ENCODE measurements at places on chromosomes 3 and 15.

DNA sequence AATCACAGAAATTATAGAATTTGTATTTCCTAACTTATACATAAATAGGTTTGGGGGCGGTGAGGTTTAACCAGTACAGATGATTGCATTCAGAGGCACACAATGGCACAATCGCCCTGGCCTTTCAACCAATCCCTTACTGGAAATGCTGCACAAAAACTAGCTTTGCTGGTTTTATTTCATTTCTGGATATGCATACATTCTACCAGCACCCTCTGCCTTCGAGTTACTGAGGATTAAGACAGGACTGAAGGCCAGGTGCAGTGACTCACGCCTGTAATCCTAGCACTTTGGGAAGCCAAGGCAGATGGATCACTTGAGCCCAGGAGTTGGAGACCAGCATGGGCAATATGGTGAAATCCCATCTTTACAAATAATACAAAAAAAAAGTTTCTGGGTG is 336.1 kb downstream of the ARRDC4 start:
- no peak for DNase-seq

GRCh38 chr15:74428442-74428787 is 5.3 kb downstream of the SEMA7A start:
- no peak for DNase-seq

DNA sequence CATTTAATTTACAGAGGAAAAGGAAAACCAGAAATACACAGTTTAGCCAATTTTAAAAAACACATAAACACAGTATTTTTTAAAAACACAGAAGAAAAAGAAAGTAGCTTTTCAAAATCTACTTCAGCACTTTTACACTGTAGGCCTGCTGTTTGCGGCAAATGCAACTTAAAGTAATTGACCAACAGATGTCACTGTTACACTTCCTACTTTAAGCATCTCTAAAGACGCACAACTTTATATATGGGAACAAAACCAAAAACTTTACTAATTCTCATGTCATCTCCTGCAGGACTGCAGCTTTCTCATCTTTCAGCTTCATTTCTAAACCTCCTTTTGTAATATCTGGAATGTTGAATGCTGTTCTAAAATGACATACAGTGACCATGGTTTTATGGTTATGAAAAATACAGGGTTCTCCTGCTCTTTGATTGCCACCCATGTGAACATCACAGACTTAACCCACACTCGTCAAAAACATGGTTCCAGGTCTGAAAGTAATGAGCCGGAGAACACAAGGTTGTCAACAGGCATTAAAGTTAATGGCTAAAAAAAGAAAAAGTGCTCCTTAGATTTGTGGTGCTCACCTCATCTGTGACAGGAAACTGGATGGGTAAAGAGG is 107.9 kb downstream of the FMN1 start:
- DNase-seq: no peak

GRCh38 chr3:86654806-86655460 is 336.0 kb downstream of the VGLL3 start:
- no peak for DNase-seq

- DNase-seq: no peak
Observed at GRCh38 chr3:14425581-14426304, 23.3 kb downstream of the SLC6A6 start.

DNA sequence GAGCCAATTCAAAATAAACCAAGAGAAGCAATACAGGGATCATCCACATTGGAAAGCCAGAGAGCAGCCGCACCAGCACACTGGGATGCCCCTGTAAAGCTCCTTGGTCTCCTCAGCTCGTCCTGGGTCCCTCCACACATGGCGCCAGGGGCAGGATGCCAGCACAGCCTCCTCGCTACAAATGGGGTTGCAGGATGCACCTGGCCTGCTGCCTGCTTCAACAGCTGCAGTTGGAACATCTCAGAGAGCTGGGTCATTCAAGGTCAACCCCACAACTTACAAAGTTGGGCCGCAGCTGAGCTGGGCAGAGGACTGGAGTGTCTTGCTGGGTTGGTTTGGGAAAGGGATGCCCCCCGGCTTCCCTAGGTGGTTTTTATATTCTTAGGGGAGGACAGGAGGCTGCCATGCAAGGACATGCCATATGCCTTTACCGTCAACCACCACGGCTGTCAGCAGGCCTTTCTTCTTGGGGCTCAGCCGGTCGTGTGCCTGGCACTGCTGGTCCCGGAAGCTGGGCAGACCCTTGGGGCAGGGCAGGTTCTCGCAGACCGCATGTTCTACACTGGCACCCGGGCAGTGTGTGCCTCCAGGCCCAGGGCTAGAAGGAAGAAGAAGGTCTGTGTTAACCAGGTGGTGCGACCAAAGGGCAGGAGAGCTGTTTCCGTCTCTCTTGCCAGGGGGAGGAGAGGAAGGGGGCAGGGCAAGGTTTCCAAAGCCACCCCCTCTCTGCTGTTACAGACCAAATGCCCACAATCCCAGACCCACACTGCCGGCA is 225.2 kb downstream of the ADAMTS17 start:
- no peak for DNase-seq

DNA sequence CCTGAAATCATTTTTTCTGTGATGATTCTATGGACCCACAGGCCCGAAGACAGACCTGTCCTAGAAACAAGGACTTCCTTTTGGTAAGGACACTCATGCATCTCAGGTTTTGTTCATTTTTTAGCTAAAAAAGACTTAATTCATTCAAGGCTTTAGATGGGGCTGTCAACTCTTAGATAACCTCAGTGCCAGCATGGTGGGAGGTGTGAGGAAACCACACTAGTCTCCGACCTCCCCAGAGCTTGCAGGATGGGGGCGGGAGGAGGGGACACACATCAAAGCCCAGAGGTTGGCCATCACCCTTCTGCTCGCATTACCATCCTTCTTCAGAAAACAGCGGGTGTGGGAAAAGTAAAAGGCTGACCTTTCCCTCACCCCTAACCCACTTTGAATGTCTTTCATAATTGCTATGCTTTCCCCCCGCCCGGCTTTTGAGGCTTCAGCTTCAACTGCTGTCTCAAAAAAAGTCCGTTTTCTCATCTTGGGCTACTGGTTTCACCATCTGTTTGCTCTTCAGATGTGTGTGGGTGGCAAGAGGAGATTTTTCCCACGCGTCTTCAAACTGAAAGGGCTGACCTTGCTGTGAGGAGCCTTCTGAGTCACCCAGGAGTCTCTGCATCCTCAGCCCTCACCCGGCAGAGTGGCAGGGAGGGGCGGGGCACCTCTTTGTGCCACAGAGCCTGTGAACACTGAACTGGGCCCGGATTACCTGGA is 27.6 kb upstream of the CXCR6 start:
- no peak for DNase-seq

- no peak for DNase-seq
Observed at GRCh38 chr15:39788800-39789565, 6.3 kb upstream of the FSIP1 start.

DNA sequence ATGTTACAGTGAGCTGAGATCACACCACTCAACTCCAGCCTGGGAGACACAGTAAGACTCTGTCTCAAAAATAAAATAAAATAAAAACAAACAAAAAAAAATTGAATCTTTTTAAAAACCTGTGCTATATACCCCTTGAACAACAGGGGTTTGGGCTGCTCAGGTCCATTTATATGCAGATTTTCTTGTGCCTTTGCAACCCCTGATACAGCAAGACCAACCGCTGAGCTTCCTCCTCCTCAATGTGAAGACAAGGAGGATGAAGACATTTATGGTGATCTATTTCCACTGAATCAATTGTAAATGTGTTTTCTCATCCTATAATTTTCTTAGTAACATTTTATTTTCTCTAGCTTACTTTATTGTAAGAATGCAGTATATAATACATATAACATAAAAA is 831.0 kb upstream of the ARPP21 start:
- no peak for DNase-seq

- DNase-seq: no peak
Observed at GRCh38 chr15:93250209-93250608, 161.2 kb upstream of the RGMA start.

DNA sequence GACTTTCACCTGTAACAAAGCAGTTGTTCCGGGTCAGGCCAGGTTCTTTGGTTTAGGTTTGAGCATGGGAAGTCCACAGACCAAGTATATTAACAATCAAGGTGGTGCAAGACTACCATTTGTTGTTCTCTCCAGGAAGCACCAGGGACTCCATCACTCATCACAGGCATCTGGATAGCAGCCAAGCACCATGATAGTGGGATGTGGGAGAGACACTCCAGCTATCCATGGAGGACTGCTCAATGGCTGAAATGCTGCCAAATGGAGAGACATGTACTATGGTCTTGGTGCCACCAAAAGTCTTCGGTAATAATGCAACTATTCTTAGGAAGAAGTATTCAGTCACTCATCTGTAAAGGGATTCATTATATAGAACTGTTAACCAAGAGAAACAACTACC is 143.0 kb downstream of the TNIK start:
- no peak for DNase-seq

- no peak for DNase-seq
Observed at GRCh38 chr3:109874896-109875708, 537.8 kb upstream of the DPPA4 start.

DNA sequence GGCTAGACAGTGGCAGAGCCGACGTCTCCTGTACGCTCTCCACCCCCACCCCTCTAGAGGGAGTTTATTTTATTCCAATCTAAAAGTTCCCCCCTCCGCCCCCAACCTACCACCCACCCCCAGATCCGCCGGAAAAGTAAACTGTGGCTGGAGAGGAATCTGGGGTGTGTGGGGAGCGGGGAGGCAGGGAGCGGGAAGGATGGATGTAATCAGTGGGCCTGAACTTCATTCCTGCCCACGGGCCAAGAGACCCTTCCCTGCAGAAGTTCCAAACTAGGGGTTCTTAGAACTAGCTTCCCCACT is 537 bp upstream of the CSRNP1 start:
- no peak for DNase-seq

DNA sequence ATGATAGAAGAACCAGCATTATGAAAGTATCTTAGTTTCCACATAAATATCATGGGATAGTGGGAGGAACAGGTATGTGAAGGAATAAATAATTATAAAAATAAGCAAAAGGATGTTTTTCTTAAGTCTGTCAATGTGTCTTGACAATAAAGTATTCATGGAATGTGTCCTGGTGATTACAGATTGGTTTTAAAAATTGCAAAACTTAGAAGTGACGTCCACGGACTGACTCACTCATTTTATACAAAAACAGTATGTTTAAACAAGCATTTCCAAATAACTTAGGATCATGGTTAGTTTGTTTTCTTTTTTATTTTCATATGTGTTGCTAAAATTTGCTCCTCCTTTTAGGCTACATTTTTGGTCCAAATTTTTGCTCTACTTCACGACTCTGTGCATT is 687.0 kb upstream of the NECTIN3 start:
- no peak for DNase-seq

DNA sequence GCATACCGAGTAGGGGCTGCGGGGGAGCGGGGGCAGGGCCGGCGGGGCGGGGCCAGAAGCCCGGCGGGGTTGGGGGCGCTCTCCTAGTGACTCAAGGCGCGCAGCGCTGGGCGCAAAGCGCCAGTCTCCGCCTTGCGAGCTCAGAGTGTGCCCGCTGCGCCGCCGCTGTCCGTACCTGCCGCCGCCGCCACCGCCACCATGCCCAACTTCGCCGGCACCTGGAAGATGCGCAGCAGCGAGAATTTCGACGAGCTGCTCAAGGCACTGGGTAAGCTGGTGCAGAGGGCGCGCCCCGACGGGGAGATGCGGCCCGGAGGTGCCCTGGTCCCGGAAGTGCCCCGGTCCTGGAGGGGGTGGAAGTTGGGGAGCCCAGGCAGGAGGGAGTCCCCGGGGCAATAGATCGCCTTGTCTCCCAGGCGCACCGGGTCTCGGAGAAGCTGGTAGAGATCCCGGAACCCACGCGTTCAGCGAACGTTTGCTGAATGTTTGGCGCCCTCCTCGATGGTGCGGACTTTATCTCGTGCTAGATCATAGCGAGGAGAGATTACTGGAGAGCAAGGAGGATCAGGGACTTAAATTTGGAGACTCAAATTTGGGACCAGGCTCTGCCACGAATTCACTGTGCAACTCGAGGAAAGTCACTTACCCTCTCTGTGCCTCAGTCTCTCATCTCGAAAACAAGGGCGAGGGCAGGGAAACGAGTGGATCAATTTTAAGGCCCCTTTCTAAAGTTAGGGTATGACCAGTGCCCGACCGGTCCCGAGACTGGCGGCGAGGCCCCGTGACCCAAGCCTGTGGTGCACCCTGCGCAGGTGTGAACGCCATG is at the start of gene CRABP1:
Gene CRABP1 (plus strand): TSS at position 123 of the 826 bp plus-strand sequence. CDS start 76 bp downstream, at position 199.
- DNase-seq: no peak

- no peak for DNase-seq
Observed at GRCh38 chr3:47164007-47164881, at the start of gene SETD2. Gene SETD2, minus strand, starts transcription at chr3:47164113. Its CDS starts 189 bp downstream, at chr3:47163924.

- DNase-seq: no peak
Observed at GRCh38 chr3:129002573-129003569, 1.8 kb downstream of the EFCC1 start.

DNA sequence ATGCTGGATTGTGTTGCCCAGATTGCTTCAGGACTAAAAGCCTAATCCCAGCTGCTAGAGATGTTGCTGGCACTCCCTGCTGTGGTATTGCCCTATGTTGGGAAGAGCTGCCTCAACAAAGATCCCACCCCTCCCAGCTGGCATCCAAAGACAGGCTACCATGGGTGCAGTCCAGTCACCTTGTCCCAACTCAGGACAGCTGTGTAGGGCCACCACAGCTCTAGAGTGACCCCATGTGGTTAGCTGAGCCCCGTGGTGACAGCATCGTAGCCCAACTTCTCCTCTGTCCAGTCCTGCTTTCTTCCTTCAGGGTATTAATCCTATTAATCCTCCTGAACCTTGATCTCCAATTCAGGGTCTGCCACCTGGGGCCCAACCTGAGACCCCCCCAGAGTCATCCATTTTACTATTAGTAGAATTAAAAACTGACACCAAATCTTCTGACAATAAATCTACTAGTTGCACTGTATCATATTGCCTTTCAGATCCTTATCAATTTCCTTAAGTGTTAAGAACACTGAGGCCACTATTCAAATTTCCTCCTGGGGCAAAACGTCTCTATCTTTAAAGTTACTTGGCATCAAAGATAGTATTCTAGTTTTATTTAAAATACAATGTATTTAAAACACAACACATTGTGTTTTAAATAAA is 83.5 kb downstream of the AQP9 start:
- DNase-seq: no peak

Measured in NCI-H2081 treated with DMSO at 0.1 percent for 48 hours (cell line).